ACHN (cell line): ENCODE measurements at places on chromosomes 16 and 17.

DNA sequence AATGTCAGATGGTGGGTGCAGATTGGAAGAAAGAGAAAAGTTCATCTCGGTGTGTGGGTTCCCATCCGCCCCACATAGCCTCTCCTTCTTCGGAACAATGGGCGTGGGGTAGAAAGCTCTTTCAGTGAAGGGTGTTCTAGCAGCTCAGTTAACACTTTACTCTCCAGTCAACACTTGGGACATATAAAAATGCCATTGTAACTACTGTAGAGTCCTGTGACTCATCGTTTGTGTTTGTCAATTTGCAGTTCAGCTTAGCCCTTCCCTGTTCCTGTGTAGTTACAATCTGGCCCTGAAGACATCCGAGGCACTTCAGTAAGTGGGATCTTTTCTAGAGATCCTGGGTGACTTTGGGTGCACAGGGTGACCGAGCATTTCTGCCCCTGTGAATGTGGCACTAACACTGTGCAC, 11.5 kb upstream of the CLEC18C start:
- DNase-seq: peak; percentile 44

DNA sequence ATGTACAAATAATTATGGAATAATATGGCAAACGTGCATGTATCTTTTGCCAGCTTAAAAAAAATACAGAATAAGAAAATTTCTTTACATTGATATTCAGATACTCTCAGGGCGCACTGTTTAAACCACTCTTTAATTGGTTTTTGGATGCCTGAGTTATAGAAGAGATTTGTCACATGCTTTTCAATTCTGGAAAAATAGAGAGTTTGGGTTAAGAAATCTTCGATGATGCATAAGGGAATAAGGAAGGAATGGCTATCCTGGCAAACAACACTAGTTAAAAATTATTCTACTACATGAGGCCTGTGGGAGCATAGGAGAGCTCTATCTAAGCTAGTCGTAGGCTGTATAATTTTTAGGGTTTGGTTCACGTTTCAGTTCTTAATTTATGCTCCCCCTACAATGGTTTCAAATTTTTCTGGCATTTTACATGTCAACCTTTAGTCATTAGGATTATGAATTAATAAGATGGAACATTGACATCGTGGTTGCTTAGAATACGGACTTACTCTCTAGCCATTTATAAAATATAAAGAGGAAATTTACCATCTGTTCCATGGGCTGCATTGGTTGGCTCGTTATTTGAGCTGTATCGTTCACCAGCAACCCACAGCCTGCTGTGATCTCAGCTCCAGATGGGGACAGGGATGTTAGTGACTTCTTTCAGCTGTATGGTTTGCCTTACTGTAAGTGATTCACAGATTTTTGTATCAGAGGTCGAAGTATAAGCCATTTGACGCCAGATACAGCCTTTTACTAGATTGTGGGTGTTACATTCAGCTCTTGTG, 15.9 kb downstream of the NARF start:
- DNase-seq: no peak

DNA sequence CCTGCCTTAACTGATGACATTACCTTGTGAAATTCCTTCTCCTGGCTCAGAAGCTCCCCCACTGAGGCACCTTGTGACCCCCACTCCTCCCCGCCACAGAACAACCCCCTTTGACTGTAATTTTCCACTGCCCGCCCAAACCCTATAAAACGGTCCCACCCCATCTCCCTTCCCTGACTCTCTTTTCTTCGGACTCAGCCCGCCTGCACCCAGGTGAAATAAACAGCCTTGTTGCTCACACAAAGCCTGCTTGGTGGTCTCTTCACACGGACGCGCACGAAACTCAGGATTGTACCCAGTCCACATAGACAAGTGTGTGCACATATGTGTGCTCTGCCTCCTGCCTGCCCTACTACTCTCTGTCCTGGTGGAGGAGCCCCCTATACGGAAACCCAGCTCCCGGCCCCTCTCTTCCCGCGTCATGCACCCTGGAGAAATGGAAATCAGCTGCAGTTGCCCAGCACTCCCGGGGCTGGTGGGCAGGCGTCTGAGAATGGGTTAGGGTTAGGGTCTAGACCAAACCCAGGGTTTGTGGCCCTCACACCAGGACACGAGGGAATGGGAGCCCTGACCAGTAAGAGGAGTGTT, 2.4 kb upstream of the RHBDF1 start:
- DNase-seq: no peak

- DNase-seq: peak; percentile 98
These were observed 189.2 kb upstream of the AXIN2 start for GRCh38 chr17:65750631-65751115.

DNA sequence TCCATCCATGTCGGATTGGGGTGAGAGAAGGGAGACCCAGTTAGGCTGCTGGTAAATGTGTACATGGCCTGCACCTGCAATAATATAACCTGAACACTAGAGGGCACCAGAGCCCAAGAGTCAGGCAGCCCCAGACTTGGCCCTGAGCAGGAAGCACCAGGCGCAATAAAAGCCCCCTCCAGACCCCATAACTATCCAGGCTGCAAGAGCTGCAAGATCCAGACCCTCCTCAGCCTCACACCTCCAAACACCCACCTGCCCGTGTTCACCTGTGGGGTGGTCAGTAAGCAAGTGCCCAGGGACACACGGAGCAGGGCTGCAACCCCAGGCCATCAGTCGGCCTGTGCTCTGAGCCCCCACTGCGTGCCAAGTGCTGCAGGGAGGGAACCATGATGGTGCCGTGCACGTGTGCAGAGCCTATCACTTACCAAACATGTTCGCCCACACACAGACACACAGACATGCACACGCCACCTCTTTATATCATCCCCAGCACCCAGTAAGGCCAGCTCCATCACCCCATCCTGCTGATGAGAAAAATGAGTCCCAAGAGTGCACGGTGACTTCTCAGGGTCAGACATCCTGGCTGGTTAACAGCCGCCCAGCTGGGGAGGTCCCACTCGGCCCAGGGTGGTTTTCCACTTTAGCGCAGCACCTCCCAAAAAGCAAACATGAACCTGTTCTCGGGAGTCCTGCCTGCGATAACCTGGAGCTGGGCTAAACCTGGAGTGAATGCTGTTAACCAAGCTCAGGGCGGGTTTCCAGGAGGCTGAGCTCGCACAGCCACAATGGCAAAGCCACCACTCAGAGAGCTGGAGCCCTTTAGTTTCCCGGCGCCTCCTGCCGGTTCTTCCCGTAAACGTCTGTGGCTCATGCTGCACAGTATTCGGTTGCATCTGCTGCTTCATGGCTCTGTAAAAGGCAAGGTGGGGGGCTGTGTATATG, 439.8 kb downstream of the SOX9 start:
- DNase-seq: peak; percentile 64

GRCh38 chr17:83054518-83055125, 24.8 kb upstream of the METRNL start:
- no peak for DNase-seq

DNA sequence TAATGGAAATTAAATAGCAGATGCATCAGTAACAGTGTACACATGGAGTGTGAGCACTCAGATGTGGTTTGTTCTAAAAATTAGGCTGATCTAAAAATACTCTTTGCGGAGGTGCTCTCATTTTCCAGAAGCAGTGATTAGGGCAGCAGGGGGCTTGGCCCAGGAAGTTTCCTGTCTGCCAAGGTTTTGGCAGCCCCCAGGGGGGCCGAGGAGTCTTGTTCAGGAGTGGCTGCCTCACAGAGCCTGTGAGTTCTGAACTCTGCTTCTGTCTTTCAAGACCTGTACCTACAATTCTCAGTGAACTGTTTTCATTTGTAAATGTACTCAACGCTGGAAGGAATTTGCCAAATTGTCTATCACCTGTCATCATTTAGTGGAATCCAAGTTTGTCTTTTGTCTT, 388.4 kb upstream of the CDH11 start:
- DNase-seq: no peak

DNA sequence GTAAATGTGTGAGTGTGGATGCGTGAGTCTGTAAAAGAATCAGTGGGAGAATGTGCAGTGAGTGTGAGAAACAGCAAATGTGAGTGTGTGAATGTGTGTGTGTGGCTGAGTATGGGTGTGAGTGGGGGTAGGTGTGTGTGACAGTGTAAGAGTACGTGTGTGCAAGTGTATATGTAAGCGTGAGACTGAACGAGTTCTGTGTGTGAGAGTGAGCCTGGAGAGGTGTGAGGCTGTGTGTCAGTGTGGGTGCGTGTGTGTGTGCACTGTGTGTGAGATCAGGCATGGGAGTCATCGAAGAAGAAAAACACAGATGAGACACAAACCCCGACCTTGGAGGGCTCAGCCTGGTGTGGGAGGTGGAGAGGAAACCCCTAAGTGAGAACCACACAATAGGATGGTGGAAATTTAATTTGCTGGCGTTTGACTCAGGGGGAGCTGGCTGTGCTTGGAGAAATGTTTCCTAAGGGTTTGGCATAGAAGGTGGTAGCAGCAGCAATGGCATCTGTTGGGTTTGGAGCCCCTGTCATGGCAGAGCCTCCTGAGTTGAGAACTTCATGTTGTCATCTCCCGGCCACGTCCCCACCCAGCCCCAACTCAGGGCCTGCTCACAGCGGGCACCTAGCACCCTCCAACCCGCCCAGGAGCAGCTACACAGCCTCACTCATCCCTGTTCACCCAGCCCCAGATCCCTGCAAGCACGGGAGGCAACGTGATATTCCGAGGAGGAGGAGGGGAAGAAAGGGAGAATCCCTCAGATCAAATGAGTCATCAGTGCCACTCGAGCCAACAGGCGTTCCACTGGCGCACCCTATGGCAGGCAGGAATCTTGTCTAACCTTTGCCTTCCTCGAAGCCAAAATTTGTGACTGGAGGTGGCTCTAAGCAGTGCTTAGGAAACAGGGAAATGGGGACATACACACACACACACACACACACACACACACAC, 14.3 kb upstream of the NUBP1 start:
- peak; percentile 82 for DNase-seq

DNA sequence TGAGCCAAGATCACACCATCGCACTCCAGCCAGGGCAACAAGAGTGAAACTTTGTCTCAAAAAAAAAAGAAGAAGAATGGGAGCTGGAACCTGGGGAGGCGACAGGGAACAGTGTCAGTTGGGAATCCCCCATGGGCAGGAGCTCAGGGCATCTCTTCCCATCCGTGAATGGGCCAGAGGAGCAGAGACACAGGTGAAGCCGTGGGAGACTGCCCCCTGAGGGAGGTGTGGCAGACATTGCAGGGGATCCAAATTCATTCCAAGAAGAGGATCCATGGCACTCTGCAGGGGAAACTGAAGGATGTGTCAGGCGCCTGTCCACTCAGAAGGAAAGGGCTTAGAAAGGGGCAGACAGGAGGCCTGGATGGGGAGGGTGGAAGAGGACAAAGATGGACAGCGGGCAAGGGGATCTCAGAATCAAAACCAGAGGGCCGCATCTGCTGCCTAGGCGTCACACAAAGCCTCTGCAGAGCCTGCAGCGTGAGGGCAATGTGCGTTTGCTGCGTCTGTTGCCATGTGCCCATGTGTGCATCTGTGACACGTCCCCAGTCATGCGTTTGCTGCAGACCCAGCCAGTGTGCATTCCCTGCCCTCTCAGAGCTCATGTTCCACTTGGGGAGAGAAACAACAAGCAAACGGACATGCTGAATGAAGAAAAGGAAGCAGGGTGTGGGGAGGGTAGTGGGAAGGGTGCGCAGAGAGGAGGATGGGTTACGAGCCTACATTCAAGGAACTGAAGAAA, 30.6 kb upstream of the TNRC6C start:
- DNase-seq: no peak

GRCh38 chr16:46937536-46937935, 35.9 kb downstream of the DNAJA2 start:
- DNase-seq: no peak

DNA sequence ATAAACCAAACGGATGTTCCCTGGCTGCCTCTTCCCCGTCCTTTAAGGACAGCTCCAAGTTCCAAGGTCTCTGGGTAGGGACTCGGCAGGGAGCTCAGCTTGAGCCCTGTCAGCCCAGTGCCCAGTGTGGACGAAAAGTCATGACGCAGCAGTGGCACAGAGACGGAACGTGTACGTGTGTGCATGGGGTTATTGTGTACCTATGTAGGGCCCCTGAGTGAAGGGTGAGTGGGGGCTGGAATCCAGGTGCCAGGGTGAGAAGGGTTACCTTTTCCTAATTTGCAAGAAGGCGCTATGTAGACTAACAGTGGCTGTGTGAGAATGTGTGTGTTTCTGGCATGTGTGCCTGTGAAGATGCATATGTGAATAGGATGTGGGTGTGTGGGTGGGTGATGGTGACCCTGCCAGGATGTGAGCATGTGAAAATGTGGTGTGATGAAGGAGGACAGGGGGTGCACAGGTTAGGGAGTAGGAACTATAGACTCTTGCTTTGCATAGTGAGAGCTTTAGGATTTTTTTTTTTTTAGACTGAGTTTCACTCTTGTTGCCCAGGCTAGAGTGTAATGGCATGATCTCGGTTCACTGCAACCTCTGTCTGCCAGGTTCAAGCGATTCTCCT, 6.0 kb downstream of the SCN4A start:
- no peak for DNase-seq

- no peak for DNase-seq
These were observed 266.6 kb downstream of the XYLT1 start for GRCh38 chr16:17204206-17204605.

GRCh38 chr17:78781104-78781892, 775 bp downstream of the CYTH1 start:
- peak; percentile 31 for DNase-seq

DNA sequence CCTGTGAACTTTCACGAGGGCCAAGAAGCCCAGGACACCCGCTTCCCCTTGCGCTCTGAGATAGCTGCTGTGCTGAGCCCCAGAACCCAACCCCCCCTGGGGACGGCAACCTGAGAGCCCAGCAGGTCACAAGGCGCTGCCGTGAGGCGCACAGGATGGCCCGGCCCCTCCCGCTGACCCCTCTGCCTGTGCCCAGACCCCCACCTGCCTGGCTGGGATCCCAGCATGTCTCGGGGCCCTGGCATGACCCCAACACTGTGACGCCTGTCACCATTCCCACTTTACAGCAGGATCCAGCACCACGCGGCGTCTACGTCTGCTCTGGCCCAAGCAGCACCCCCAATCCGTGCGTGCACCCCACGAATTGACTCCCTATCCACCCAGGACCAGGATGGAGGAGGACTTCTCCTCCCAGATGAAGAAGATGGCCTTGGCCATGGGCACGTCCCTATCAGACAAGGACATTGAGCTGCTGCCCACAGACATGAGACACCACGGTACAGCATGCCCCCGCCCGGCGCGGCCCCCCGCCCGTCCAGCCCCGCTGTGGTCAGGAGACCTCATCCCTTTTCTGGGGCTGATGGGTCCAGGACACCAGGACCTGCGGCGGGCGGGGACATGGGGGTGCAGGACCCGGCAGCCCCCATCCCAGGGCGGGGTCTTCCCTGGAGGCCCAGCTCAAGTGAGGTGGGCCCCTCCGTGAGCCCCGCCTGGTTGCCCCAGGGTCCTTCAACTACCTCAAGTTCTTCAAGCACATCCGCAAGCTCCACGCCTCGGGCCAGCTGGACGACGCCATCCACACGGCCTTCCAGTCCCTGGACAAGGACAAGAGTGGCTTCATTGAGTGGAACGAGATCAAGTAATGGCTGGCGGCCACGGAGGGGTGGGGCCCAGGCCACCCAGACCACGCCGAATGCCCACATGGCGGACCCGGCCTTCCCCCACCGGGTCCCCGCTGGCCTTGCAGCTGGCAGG, 15.1 kb upstream of the AATK start:
- DNase-seq: no peak

DNA sequence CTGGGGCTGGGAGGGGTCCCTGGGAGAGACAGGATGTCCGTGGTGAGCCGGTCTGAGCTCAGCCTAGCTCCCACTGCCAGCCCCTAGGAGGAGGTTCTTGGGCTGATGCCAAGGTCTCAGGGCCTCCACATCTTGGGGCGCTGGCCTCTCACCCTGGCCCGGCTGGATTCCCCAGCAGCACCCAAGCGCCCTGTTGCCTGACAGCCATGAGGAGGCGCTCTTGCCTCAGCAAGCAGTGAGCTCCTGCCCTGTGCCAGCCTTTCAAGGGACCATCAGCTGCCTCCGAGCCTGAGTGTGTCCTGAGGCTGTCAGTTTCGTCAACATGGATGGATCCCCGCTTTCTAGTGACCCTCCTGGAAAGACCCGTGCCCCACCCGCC, 234.9 kb upstream of the CIBAR2 start:
- no peak for DNase-seq
